ENCODE measurements at places on chromosomes 2 and 18.

DNA sequence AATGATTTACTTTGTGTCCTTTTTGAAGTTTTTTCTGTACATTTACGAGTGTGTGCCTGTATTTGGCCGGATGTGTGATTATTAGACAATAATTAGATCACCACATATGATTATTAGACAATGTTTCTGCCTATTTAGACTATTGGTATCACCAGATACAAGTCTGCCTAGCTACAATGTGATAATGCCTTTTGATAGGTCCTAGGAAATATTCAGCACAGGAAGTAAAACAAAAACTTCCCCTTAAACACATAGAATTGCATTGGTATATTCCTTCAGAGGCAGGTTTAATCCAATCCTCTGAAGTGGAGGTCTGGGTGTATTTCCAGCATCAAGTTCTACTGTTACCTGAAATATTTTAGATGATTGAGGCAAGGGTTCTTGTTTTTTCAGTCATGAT, 275.1 kb downstream of the TGIF1 start:
- DNase-seq: no peak

GRCh38 chr18:59657012-59657411, 40.2 kb downstream of the CCBE1 start:
- no peak for DNase-seq

DNA sequence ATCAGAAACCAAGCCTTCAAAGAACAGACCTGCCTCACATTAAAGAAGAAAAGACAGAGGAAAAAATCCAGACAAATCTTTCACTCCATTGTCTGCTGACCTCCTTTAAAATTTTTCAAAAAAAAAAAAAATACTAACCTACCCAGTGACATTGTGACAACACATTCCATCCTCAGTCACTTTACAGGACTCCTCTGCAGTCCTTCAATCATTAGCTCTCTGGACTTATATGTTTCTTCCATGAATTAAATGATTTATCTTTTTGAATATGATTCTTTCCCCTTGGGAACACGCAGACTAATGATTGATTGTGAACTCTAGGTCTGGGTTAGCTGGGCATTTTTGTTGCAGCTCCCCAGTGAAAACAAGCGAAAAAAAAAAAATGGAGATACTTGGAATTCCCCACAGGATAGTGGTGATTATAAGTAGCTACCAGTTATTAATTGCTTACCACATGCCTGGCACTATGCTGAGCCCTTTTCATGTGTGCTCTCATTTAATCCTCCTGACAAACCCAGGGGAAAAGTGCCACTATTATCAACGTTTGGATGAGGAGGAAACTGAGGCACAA, 261.3 kb upstream of the NCKAP5 start:
- DNase-seq: no peak

- DNase-seq: no peak
Measured at GRCh38 chr2:212477571-212477970, 61.0 kb downstream of the ERBB4 start.

- DNase-seq: no peak
Measured at GRCh38 chr2:135475128-135475527, 55.9 kb downstream of the ZRANB3 start.

DNA sequence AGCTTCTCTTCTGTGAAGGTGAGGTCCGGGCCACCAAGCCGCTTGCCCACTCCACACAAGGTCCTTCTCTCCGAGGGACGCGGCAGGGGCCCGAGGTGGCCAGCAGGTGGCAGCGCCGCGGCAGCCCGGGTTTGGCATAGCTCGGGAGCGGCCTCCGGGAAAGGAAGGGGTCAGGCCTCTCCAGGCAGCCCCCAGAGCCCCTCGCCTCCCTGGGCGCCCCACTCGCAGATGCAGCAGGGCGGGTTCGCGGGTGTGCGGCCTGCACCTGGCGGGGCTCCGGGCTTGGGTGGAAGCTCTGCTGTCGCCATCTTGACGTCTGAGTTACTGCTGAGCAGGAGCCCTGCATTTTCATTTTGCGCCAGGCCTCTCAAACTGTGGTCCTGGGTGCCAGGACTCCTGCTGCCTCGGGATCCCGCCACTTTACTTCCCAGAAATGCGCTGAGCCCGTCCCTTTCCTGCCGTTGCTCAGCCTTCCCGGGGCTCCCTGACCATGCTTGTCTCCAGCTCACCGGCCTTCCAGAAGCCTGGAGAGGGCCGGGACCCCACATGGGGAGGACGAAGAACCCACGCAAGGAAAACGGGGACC, 18.6 kb upstream of the NCL start:
- DNase-seq: peak; percentile 10

DNA sequence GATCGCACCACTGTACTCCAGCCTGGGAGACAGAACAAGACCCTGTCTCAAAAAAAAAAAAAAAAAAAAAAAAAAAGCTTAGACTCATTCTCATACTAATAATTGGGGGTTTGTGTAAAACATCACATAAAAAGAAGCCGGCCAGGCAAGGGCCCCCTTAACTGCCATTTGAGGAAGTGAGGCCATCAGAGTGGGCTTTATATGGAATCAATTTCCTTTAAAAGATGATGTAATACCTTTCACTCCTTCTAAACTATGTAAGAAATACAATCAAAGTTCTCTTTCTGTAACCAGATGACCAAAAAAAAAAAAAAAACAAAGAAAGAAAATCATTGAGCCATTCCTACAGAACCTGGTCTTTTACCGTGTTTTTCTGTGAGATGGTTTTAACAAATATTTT, 13.1 kb upstream of the GPR55 start:
- no peak for DNase-seq

DNA sequence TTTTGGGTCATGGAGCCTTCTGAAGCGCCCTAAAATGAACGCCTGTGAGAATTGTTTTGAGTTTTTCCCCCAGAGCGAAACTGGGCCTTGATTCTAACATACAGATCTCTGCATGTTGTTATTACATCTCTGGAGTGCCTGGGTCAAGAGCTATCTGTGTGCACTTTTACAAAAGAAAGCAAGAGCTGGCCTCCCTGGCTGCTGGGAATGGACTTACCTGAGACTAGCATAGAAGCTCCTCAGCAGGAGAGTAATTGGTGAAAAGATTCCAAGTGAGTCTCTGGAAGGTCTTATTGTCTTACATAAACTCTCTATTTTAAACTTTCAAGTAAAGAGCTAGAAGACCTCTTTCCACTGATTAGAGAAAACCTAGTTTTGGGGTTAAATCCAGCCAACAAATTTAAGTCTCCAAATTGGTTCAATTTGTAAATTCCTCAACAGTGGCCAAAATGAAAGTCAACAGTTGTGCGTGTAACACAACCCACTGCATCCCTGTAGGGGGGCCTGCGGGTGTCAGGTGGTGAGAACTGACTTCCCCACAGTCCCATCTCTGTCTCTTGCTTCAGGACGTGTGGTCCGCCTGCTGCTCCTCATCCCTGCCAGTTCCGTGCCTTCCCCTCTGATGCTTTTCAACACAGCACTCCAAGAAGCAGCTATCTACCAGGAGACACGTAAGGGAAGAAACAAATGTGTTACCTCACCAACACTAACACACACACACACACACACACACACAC, 206.1 kb downstream of the SH3BP4 start:
- DNase-seq: no peak

DNA sequence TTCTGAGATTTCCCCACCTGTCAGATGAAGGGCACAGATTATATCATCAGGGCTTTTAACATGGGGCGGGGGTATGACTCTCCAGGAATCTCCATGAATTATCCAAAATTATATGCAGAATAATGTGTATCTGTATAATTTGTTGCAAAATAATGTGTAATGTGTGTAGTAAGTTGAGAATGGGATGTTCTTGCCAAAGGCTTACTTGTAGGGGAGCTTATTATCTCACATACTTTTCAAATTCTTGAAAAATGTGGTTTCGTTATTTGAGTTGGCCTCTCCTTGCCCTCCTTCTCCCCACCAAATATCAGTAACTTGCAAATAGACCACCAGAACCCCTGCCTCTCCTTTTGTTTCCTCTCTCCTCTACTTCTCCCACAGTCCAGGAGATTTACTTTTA, 35.6 kb downstream of the UBR3 start:
- no peak for DNase-seq

DNA sequence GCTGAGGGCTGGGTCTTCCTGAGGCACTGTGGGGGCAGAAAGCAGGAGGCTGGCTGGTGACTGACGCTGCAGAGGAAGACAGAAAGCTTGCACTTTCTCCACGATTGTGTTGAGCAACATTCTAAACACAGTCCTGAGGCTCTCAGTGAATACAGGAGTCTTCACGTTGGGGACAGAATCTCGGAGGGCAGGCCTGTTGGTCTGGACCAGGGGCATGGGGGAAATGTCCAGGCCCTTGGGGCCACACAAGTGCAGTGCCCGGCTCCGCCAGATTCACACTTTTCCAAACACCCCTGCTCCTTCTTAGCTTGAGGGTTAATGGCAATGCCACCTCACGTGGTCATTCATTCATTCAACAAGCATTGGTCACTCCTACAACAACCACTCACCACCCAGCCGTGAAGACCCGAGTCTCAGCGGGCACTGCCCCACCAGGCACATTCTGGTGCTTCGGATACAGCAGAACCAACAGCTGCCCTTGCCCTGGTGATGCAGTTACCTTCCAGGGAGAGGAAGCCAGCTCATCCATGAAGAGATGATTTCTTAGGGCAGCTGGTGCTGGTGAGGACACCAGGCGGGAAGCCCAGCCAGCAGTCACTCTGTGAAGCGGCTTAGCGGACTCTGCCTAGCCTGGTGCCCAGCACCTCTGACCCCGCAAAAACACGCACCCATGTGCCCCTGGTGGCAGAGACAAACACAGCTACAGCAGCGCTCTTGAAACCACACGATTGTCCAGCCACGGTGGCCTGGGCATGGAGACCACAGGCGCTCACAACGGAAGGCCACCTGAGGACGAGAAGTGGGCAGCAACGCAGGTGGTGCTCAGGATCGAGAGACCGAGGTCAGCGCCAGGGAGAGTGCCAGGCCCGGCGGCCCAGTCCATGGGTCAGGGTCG, 10.9 kb upstream of the GPC1 start:
- DNase-seq: no peak

- DNase-seq: no peak
Measured at GRCh38 chr2:172993139-172993538, 82.5 kb upstream of the MAP3K20 start.

GRCh38 chr2:103293067-103293741, 531.4 kb downstream of the TMEM182 start:
- DNase-seq: no peak

DNA sequence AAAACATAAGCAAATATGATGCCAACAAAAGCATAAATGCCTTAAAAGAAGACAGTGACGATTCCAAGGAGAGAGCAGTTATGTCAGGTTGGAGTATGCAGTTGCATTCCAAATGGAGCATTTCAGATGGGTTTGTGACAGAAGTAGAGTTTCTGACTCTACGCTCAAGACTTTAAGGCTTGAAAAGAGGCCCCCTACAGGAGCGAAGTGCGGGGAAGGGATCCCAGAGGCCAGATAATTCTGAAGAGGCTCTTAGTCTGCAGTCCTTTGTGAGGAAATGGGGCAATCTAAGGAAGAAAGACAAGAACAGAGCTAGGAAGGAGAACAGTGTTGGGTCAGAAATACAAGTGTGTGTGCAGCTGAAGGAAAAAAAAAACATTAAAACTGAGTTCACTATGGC, 95.5 kb downstream of the ZNF521 start:
- no peak for DNase-seq

- DNase-seq: no peak
Measured at GRCh38 chr2:225006730-225007129, 35.5 kb downstream of the DOCK10 start.

DNA sequence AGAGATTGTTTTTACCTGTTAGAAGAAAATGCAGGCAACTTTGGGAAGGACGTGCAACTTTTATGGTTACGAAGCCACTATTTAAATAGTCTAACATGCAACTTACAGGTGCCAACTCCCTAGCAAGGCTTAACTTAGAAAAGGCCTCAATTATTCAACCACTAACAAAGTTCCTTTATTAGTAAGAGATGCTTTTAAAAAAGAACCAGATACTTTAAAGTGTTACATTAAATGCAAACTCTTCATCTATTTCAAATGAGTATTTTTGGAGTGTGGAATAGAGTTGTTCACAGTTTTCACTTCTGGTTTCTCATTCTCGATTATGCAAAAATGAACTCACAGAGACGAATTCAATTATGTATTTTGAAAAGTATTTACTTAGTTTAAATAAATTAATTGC, 51.7 kb downstream of the PELI1 start:
- DNase-seq: no peak

DNA sequence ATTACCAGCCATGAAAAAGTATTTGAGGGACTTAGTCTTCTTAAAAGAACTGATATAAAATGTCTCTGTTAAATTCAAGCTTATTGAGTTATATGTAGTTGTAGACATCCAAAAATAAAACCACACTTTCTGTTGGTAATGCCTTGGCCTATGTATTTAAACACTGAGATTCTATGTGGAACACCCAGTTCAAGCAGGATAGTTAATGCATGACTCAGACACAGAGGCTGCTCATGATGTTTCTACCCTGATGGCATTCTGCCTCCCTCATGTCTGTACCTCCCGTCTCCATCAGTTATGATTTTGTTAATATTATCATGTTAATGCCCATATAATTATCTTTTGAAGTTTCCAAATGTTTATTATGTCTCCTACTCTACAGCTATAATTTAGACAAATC, 164.5 kb downstream of the XIRP2 start:
- DNase-seq: peak; percentile 7

GRCh38 chr2:126792993-126793392, 105.7 kb upstream of the TEX51 start:
- DNase-seq: no peak

GRCh38 chr2:157172866-157173578, 84.5 kb upstream of the GALNT5 start:
- no peak for DNase-seq

- no peak for DNase-seq
Measured at GRCh38 chr18:48735080-48735676, 196.3 kb downstream of the CTIF start.

DNA sequence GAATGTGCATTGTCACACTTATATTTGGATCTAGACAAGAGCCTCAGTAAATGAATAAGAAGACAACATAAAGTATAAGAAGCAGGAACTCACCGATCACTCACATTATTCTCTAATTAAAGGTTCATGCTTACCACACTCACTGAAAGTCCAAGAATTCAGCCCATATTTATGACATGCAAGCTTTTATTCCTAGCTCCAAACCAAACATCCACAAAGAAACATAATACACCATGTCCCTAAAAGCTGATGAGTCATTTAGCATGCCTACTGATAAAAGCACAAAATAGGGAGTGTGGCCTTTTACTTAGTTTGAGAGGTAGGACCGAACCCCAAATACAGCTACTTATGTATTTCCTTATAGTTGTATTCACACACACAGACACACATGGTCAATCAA, 1094.6 kb upstream of the CDH2 start:
- no peak for DNase-seq

- DNase-seq: no peak
Measured at GRCh38 chr18:9091066-9091476, 11.4 kb upstream of the NDUFV2 start.

- DNase-seq: no peak
Measured at GRCh38 chr18:48572402-48573126, 33.7 kb downstream of the CTIF start.

DNA sequence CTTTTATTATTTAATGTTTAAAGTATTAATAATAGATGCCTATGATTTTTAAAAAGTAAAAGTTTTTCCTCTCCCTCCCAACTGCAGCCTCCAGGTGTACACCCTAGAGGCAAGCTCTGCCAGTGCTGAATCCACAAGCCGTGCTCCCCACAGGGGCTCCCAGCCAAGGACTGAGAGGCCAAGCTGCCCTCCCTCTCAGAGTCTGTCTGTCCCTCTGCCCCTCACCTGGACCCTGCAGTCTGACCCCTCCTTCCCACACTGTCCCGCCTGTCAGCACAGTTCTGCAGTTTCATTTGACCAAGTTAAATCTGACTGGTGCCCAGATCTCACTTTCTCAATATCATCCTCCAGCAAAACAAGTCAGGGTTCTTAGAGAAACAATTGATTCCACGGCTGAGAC, 14.8 kb upstream of the PROC start:
- no peak for DNase-seq

Data from kidney epithelial cell (primary cell).